ENCODE measurements at places on chromosomes 3 and 15. TPM values are rescaled to one million over a fixed set of nuclear protein-coding genes. Genes with fewer than 3 reads are reported as not detected.

Gene STAG1
- polyA plus RNA-seq: 32.9 TPM

Gene OXTR
- 5.6 TPM for polyA plus RNA-seq

Gene PLEKHO2
- 15.0 TPM for polyA plus RNA-seq

Gene PODXL2
- 221 TPM for polyA plus RNA-seq

Gene GAP43
- polyA plus RNA-seq: 608 TPM

Gene ZIC4
- 21.6 TPM for polyA plus RNA-seq

Gene AADAC
- polyA plus RNA-seq: not detected

Gene C3orf49
- polyA plus RNA-seq: 2.0 TPM

Gene DISP2
- 43.8 TPM for polyA plus RNA-seq

Gene SLC22A14
- 0.75 TPM for polyA plus RNA-seq

Gene KBTBD13
- polyA plus RNA-seq: not detected

Gene PLCB2
- 21.0 TPM for polyA plus RNA-seq

Gene CATSPER2
- 15.6 TPM for polyA plus RNA-seq

Gene CLSTN2
- 20.7 TPM for polyA plus RNA-seq

Gene PPM1L
- 15.4 TPM for polyA plus RNA-seq

Gene GHSR
- 0.18 TPM for polyA plus RNA-seq

Gene HIGD2B
- not detected for polyA plus RNA-seq

Gene SEMA3G
- polyA plus RNA-seq: 19.8 TPM

Gene FETUB
- polyA plus RNA-seq: not detected

Gene ZIC1
- 279 TPM for polyA plus RNA-seq

Gene C3orf52
- polyA plus RNA-seq: 1.1 TPM

Gene GOLGA6A
- not detected for polyA plus RNA-seq

Gene CHL1
- polyA plus RNA-seq: 110 TPM

Gene FEZF2
- not detected for polyA plus RNA-seq

Gene LRRC3B
- polyA plus RNA-seq: 67.9 TPM

Gene BUB1B
- polyA plus RNA-seq: 16.2 TPM

Gene AHSG
- polyA plus RNA-seq: 0.27 TPM

Gene ADCY5
- 37.9 TPM for polyA plus RNA-seq

Gene MOBP
- 318 TPM for polyA plus RNA-seq

Gene TBC1D5
- 54.4 TPM for polyA plus RNA-seq

Gene FAM107A
- 55.5 TPM for polyA plus RNA-seq

Gene ITIH1
- polyA plus RNA-seq: 0.15 TPM

Gene SRGAP3
- polyA plus RNA-seq: 71.9 TPM

Gene MYL3
- polyA plus RNA-seq: 2.2 TPM

Gene NPAP1
- 0.80 TPM for polyA plus RNA-seq

Gene ISLR
- 59.5 TPM for polyA plus RNA-seq

Gene CCK
- 31.6 TPM for polyA plus RNA-seq

Gene C3orf22
- polyA plus RNA-seq: 0.17 TPM

Gene LYZL4
- not detected for polyA plus RNA-seq

Gene DOCK3
- 35.7 TPM for polyA plus RNA-seq

Gene SPINK8
- 1.6 TPM for polyA plus RNA-seq

Gene PLA2G4B
- 31.2 TPM for polyA plus RNA-seq

Gene NEK10
- 6.1 TPM for polyA plus RNA-seq

Gene GOLGA8J
- polyA plus RNA-seq: 2.5 TPM

Gene VPS39
- polyA plus RNA-seq: 68.8 TPM

Gene RHO
- not detected for polyA plus RNA-seq

Gene NFKBIZ
- polyA plus RNA-seq: 4.1 TPM

Gene WNT7A
- polyA plus RNA-seq: 18.6 TPM

Gene SYNPR
- polyA plus RNA-seq: 56.2 TPM

Gene THSD4
- polyA plus RNA-seq: 18.2 TPM

Gene LRRC31
- 0.69 TPM for polyA plus RNA-seq

Gene GABRR3
- not detected for polyA plus RNA-seq

Gene SEC22C
- 40.4 TPM for polyA plus RNA-seq

All from spinal cord (tissue), 10 donors.